ENCODE measurements at places on chromosomes 11 and 22.

DNA sequence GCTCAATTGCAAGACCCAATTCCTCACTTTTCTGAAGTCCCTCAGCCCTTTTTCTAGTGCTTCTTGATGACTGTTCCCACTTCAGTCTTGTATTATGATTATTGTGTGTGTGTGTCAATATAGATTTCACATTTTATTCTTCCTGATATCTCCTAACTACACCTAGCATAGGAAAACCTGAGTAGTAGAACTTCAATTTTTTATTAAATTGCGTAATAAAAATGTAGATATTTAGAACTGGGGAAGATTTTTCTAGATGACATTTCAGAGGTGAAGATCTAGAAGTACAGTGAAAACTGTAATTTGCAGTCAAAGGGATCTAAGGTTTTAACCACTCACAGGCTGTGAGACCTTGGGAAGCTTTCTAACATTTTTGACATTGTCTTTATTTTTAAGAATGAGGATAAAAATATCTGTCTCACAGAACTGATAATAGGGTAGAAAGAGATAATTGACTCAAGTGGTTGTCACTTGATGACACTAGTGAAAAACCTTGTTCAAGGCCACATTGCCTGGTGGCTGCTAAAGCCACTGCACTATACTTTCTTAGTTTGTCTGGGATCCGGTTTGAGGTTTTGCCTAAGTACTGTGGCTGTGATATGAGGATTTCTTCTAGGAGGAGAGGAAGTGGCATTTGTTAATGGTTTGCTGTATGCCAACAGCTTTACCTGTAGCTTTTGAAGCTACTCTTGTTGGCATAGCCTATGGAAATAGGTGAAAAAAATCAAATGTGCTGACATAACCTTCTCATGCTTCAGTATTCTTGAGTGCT, 32.2 kb upstream of the SESN3 start:
- no peak for DNase-seq

DNA sequence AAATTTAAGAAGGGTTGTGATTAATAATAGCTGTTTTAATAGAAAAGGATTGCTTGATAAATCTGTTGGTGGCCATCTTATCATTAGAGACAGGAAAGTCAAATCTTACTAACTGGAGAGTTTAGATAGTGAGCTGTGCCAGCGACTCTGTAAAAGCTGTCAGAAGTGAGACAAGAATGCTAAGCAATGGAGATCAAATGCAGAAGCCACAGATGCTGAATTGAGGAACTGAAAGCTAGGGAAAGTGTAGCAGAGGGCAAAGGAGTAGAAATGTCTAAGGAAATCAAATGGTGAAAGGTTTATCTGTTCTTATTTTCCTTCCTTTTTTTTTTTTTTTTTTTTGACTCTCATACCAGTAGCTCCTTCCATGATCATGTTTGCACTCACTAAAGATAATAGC, 13.7 kb downstream of the MS4A13 start:
- DNase-seq, result no peak

DNA sequence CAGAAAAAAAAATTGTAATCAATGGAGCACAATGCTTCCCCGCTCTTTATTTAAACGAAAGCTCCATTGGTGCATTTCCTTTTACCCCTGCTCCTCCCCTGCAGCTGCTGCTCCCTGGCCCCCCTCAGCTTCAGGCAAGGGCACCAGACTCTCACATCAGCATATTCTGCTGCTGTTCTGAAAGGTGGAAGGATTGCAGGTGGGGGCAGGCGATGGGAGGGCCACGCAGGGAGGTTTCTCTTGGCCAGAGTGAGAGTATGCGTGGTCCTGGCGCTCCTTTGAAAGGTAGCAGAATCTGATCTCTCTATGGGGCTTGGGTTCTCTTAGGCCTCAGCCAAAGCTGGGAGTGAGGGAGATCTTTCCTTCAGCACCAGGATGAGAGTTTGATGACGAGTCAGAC, 240.9 kb upstream of the CADM1 start:
- DNase-seq, result no peak

DNA sequence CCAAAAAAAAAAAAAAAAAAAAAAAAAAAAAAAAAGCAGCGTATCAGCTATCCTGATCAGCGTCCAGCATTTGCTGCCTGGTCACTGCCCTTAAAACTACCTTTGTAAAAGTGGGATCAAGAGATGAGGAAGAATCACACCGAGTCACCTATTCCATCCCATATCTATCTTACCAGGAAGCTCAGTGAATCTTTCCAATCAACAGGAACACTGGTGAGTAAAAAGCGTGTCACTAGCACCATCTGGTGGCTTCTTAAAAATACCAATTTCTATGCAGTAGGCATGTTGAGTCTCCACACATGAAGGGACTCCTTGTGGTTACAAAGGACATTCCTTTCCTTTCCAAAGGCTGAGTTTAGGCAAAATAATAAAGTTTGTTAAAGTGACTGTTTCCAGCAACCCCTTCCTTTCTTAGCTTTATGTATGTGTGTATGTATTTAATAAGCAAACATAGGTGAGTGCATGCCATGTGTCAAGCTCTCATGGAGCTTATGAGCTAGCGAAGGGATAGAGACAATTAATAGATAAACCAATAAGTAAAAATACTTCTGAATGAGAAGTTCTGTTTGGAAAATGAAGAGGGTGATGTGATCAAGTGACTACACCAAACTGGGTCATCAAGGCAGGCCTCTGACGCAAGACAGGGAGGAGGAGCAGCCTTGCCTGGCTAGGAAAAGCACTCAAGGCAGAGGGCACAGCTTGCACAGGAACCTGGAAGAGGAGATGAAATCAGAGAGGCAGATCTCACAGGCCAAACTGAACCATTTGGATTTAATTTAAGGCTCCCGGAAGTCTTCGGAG, 13.9 kb upstream of the TP53AIP1 start:
- no peak for DNase-seq

- DNase-seq, result no peak
Measured at GRCh38 chr11:92384358-92384757, 159.7 kb downstream of the FAT3 start.

GRCh38 chr11:102592634-102593581, 32.2 kb downstream of the MMP20 start:
- DNase-seq, result no peak

GRCh38 chr11:116368784-116369183, 404.0 kb downstream of the BUD13 start:
- no peak for DNase-seq

GRCh38 chr22:49825944-49826602, 1.6 kb downstream of the BRD1 start:
- peak; percentile 47 for DNase-seq

- DNase-seq, result no peak
Measured at GRCh38 chr22:36343070-36343719, 44.6 kb downstream of the MYH9 start.

DNA sequence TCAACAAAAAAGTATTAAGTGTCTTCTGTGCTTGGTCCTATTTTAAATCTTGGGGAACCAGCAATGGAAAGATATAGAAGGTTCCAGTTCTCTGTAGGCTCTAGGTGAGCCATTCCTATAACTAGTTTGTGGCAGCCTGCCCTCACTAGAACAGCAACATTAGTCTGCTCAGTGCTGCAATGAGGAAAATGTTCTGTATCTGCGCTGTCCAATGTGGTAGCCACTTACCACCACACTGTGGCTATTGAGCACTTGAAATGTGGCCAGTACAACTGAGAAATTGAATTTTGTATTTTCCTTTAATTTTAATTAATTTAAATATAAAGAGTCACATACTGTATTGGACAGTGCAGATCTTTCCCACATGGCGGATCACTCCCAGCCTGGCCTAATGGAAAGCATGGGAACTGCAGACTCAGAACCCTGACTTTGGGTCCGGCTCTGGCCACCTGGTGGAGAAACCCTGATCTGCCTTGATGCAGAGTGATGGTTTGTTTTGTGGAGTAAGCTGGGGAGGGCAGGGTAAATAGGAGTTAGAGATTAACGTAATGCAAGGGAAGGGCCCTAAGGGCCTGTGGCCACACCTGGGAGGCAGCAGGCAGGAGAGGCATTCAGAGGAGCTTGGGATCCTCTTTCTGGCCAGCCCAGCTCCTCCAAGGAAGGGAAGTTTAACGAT, 101.0 kb downstream of the ME3 start:
- DNase-seq, result no peak

GRCh38 chr22:48456449-48456848, 1371.2 kb downstream of the BRD1 start:
- no peak for DNase-seq

- peak; percentile 24 for DNase-seq
Measured at GRCh38 chr11:68120273-68121066, 718 bp downstream of the CHKA start.

DNA sequence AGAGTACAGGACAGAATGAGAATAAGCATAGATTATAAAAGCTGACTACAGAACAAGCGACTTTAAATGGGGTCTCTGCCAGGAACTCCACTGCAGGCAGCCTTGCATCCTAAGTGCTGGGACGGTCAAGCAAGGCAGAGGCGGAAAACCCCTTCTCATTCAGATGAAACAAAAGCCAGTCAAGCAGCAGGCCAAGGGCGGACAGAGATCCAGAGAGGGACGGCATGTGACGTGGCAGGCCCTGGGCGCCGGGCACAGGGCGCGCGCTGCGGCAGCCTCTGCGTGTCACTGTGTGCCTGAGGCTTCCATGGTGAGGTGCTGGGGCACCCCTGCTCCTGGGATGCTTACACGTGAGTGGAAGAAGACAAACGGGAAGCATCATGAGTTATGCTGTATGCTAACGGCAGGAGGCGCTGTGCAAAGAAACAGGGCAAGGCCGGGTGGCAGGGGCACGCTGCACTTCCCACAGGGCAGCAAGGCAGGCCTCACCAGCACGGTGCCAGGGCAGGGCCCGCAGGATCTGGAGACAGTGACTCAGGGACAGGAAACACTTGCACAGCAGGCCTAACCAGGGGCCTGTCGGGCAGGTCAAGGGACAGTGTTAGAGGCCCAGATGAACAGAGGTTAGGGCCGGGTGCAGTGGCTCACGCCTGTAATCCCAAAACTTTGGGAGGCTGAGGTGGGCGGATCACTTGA, 6.2 kb downstream of the TOLLIP start:
- DNase-seq, result no peak

GRCh38 chr22:45582236-45582954, 79.7 kb downstream of the FBLN1 start:
- no peak for DNase-seq

DNA sequence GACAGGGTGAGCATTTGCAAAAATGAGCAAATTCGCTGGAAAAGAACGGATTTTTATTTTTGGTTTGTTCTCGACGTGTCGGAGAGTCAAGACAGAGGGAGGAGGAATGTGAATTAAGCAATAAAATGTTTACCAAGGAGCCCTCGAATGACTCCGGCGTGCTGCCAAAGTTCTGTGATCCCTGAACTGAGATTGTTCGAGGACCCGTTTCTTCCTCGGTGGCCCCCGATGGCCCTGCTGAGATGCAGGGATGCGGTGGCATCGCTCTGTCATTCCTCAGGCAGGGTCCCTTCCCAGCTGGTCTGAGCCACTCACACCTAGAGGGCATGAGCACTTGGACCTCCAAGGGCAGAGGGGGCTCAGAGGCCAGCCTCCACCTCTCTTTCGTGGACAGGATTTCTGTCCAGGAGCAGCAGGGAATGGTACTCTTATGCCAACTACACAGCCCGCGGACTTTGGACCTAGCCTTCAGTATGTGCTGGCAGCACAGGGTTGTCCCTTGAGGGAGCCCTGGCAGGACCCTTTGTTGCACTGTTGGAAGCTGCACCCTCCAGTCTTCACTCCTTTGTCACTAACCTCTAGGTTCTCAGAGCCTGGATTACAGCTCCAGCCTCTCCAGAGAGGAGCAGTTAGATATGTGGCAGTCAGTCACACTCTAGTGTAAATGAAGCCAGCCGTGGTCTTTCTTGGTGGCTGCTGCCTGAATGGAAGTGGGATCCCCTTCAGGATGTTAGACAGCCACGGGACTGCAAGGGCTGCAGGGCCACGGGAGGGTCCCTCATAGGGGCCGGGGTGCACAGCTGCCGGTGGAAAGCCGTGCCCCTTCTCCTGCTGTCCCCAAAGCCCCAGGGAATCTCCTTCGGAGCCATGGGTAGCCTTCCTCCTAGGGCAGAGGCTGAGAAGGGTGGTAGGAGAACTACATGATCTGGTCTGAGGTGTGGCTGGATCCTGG, 109.4 kb upstream of the ANO1 start:
- DNase-seq, result no peak

- no peak for DNase-seq
Measured at GRCh38 chr11:123475469-123475868, 45.4 kb downstream of the GRAMD1B start.

GRCh38 chr11:134612140-134613030, 200.3 kb upstream of the B3GAT1 start:
- no peak for DNase-seq

DNA sequence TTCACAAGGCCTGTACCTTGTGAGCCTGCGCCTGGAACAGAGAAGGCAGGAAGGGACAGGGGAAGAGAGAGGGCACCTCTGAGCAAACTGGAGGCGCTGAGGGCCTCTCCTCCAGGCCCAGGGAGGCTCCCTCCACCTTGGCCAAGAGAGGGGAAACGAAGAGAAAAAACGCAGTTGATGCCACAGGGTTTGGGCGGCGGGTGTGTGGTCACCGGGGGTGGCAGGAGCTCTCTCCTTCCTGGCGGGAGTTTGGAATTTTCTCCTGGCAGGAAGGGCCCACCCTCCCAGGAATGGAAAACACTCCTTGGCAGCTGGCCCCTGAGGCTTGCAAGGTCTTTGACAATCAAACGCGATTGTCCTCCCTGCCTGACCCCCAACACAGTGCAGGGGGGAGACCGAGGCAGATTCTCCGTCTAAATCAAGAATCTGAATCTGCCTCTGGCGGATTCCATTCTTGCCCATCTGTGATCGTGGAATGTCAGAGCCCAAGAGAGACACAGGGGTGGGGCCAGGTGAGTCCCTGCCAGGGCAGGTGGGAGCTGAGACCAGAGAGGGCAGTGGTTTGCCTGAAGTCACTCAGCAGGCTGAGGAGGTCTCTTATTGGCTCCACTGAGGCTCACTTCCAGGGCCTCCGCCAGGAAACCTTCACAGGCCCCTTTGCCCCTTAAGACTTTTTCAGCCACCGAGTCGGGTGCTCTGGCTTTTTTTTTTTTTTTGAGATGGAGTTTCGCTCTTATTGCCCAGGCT, 21.0 kb downstream of the RPL3 start:
- DNase-seq, result no peak

DNA sequence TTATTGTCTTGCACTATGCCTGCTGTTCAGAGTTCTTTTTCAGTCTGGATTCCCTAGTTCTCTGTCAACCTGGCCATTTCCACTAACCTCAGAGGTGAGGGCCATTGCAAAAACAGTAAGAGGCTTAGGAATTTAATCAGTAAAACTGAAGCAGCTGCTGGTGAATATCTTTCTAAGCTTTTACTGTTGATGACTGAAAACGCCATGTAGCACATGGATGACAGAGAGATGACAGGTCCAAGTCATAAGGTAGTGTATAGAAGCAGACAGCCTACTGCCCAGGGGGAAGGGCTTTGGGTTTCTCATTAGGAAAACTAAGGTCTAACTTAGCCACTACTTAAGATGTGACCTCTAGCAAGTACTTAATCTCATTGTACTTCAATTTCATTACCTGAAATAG, 152.6 kb upstream of the DDI1 start:
- DNase-seq, result no peak

DNA sequence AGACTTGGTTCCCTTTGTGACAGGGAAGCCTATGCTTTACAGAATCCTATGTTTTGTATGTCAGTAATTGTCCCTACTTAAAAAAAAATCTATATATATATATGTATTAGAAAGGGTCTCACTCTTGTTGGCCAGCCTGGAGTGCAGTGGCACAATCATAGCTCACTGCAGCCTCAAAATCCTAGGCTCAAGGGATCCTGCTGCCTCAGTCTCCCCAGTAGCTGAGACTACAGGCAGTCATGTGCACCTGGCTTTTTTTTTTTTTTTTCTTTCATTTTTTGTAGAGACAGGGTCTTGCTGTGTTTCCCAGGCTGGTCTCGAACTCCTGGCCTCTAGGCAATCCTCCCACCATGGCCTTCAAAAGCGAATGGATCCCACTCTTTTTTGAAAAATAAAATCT, 2.1 kb upstream of the NEAT1 start:
- no peak for DNase-seq
